Adrenal gland (tissue), 19 donors: ENCODE measurements at places on chromosomes 12 and 14. TPM values are rescaled to one million over a fixed set of nuclear protein-coding genes. Genes with fewer than 3 reads are reported as not detected.

- no peak overlapping the region for H3K4me3 ChIP-seq
- no peak overlapping the region for H3K27ac ChIP-seq
- DNase-seq, result no peak
- no peaks in the 10 kb centered on the region for H3K27me3 ChIP-seq
- no peaks in the 10 kb centered on the region for H3K4me1 ChIP-seq
Measured at GRCh38 chr14:21529515-21529914, 3.4 kb upstream of the SALL2 start.

- H3K4me1 ChIP-seq, result no peaks in the 10 kb centered on the region
- H3K27me3 ChIP-seq, result no peaks in the 10 kb centered on the region
- no peak overlapping the region for H3K27ac ChIP-seq
- no peak for DNase-seq
- H3K4me3 ChIP-seq, result no peak overlapping the region
Measured at GRCh38 chr14:69909826-69910550, 30.8 kb downstream of the SMOC1 start.

- no peak for DNase-seq
- no peaks in the 10 kb centered on the region for H3K36me3 ChIP-seq
- no peak overlapping the region for H3K4me3 ChIP-seq
Measured at GRCh38 chr12:89305373-89305772, 46.9 kb downstream of the DUSP6 start.

- no peak overlapping the region for H3K27ac ChIP-seq
- H3K4me3 ChIP-seq, result no peak overlapping the region
- no peaks in the 10 kb centered on the region for H3K27me3 ChIP-seq
- H3K36me3 ChIP-seq, result no peaks in the 10 kb centered on the region
- H3K4me1 ChIP-seq, result no peaks in the 10 kb centered on the region
Measured at GRCh38 chr12:13428538-13429265, 232.2 kb downstream of the EMP1 start.

DNA sequence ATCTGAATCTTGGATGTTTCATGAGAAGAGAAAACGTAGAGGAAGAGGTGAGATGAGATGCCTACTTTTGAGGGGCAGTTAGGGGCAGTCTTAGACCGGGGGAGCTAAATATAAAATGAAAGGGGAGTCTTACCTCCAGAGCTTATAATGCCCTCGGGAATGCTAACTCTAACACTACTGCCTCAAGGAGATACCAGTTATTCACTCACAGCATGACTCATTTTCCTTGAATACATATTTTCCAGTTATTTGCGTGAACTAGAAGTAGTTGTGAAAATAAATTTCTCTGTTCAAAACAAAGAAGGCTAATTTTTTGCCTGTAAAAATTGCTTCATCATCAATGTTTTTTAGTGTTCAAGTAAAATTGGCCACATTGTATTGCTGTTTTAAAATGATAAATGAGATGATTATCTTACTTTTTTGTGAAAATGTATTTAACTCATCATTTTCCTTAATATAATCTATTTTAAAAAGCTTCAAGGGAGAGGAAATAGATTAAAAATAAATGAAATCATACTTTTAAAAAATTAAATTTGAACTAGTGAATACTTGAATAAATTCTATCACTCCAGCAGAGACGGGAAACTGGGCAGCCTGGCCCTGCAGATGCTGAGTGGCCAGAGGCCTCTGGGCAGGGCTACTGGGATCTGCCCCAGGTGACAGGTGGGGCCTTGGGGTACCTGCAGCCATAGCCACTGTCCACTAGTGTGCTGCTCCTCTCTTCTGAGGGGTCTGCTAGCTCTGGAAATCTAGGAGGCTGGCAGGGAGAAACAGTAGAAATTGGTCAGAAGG lies 339.3 kb downstream of the EGLN3 start:
- no peaks in the 10 kb centered on the region for H3K27me3 ChIP-seq
- H3K27ac ChIP-seq, result no peak overlapping the region
- no peak for DNase-seq
- no peak overlapping the region for H3K4me3 ChIP-seq
- H3K36me3 ChIP-seq, result no peaks in the 10 kb centered on the region
- no peaks in the 10 kb centered on the region for H3K4me1 ChIP-seq

DNA sequence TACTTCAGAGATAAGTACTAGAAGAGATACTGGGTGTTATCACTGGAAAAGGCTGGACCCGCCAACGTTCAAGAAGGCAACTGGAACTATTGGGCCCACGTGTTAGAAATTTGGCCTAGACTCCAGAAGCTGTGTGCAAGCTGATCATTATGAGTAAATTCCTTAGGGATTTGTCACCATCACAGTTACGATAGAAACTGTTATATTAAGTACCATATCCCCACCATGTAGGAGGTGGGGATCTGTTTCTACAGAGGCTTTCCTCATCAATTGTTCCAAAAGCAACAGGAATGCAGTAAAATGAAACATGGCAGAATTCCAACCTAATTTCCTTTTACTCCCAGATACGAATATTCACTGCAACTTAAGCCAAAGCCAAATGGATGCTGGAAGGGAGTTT lies 170.7 kb downstream of the NOVA1 start:
- H3K27ac ChIP-seq, result no peak overlapping the region
- no peak overlapping the region for H3K4me3 ChIP-seq
- peak; percentile 7 for DNase-seq
- H3K36me3 ChIP-seq, result no peaks in the 10 kb centered on the region
- no peaks in the 10 kb centered on the region for H3K27me3 ChIP-seq

DNA sequence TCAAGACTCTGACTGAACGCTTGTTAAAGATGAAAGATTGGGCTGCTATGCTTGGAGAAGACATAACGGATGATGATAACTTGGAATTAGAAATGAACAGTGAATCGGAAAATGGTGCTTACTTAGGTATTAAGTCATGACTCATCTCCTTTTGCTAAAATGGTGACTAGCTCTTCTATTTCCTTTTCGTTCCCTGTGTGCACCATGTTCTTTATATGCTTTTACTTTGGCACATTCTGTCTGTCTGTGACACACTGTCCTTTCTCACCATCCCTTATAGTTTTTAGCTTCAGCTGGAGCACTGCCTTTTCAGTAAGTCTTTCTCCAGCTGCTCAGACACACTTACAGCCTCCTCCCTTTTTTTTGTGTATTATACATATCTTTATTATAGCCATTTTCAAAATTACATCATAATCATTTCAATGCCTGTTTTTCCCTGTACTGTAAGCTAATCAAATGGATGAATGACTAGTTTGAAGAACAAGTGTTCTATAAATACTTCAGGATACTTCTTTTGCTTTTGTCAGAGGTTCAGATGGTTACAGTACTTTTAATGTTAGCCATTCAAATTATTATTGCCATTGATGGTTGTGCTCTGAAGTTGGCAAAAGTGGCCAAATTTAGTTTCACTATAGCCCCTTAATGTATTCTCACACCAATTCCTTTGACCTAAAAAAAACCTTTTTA lies 68.6 kb downstream of the MIA2 start:
- DNase-seq, result no peak
- H3K27me3 ChIP-seq, result no peaks in the 10 kb centered on the region
- no peak overlapping the region for H3K4me3 ChIP-seq
- H3K36me3 ChIP-seq, result no peaks in the 10 kb centered on the region

GRCh38 chr12:114680604-114681069 lies 3.3 kb downstream of the TBX3 start:
- peaks cover 25% of the 10 kb centered on the region for H3K4me1 ChIP-seq
- peak overlapping the region; percentile 93 for H3K27ac ChIP-seq
- H3K27me3 ChIP-seq, result no peaks in the 10 kb centered on the region
- no peaks in the 10 kb centered on the region for H3K36me3 ChIP-seq
- peak overlapping the region; percentile 89 for H3K4me3 ChIP-seq

TMEM119 gene
- 12.4 TPM for polyA plus RNA-seq
